ENCODE measurements at places on chromosomes 1 and 21.

- DNase-seq = no peak
Observed at GRCh38 chr1:90411185-90411584, 305.9 kb downstream of the BARHL2 start.

GRCh38 chr21:15301014-15301413, 236.2 kb upstream of the NRIP1 start:
- no peak for DNase-seq

DNA sequence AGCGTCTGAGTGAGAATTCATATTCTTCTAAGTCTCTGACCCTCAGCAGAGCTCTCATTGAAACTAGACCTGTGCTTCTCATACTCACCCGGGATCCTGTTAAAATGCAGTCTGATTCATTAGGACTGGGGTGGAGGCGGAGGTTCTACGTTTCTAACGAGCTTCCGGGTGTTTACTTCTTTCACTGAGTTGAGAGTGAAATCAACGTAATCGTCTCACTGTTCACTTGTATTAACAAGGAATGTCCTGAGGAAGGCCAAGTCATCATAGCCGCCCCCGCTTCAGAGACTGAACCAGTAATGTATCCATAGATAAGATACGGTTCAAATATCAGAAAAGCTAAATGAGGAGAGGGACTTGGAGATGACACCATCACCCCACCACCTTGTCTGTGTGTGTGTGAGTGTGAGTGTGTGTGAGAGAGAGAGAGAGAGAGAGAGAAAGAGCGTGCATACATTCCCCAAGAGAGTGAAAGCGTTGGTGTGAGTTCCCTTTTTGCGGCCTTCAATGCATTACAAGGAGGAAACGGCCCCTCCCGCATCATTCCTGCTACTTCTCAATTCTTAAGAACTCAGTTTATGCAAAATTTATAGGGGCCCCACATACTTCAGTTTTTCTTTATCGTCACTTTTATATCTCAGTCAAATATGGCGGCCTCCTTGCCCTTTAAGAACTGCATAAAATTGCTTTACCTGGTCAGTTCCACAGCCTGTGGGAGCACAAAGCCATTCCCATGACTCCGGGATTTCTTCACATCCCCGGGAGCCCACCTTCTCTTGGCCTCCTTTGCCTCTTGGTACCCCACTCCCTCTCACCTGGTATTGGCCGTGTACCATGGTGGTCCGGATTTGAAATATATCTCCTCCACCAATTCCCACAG, 19.8 kb downstream of the KMO start:
- no peak for DNase-seq

DNA sequence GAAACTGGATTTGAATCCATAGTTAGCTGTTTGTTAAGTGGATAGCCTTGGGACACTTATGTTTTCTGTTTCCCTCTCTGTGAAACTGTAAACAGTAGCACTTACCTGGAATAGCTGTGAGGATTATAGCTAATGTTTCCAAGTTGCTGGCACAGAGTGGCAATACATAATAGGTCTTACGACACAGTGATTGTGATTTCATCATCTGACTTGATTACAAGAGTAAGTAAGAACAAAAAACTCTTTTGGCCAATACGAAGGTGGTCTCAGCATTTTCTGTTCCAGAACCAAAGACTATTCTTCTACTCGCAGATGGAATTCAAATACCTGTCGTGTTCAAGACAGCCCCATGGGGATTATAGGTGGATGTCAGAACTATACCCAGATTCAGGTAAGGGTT, 2.1 kb downstream of the C8B start:
- no peak for DNase-seq

All from amygdala (tissue), 56 donors.